Sigmoid colon (tissue), 7 donors: ENCODE measurements at places on chromosomes 2 and 18. TPM values are rescaled to one million over a fixed set of nuclear protein-coding genes. Genes with fewer than 3 reads are reported as not detected.

DNA sequence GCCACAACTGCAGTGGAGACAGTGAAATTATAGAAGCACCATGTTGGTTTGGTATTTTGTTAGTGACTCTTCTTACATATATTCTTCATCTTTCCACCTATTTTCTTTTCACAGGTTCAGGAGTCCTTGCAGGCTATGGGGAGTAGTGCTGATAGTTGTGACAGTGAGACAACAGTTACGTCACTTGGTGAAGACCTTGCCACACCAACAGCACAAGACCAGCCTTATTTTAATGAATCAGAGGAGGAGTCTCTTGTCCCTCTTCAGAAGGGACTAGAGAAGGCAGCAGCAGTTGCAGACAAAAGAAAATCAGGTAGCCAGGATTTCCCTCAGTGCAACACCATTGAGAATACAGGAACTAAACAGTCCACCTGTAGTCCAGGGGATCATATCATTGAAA is 23.6 kb downstream of the ITPRID2 start:
- DNase-seq, result no peak

GRCh38 chr2:203354966-203355365 is 26.8 kb downstream of the ABI2 start:
- no peak for DNase-seq

- DNase-seq, result no peak
These were observed 156.4 kb upstream of the SH3BP4 start for GRCh38 chr2:234795272-234795920.

DNA sequence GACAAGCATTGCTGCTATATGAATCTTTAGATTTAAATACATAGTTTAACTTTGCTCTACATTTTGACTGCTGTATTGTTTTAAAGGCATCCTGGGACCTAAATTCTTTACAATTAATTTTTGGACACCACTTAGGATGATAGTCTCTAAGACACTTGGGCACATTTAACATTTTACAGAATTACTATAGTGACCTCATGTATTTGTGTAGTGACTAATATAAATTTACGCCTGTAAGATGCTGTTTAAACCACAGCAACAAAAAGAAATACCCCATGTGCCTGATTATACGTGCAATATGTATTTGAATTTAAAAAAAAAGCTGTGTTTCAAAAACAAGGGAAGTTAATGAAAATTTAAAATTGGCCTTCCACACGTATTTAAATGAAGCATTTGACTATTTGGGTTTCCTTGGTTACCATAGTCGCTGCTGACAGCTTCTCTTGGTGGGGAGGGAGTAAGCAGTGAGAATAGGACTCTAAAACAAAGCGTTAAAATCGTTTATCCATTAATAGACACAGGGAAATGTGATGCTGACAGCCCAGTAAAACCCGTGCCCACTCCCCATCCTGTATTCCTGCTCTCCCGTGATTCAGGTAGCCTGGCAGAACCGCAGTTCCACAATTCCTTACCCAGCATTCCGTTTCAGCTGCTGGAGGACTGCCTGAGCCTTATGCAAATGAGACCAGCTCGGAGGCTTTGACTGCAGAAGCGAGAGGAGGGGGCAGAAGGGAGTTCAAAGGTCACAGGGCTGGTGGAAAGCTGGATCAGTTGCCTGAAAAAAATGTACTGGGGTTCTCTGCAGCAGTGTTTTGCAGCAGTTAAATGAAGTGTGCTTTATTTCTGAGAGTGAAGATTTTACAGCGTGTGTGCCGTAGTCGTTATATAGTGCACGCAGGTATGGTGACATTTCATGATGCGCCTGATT is 104.3 kb downstream of the CSRNP3 start:
- no peak for DNase-seq

- DNase-seq, result peak; percentile 69
These were observed 901 bp downstream of the WDFY1 start for GRCh38 chr2:223944166-223944702.

DNA sequence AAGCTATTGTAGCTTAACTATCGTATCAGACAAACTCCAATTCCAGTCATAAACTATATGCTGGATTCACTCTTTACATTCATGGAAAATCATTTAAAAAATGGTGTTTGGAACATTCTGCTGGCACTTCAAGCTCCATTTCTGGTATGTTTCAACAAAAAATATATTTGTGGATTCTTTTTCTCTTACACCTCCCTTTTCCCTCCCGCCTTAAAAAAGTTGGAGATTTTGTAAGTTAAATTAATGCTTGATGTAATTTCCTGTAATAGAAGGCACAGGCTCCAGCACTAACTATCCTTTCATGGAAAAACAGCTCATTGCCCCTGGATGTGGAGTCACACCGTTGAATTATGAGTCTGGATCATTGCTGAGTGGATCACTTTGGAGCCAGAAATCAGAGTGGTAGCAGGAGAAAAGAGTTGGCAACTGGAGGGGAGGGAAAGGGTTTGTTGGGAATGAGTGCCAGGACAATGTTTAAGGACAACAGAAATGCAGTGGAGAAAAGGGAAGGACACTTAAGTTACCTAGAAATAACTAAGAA is 102.8 kb downstream of the ICOS start:
- no peak for DNase-seq

GRCh38 chr2:9710311-9710710 is 79.5 kb upstream of the YWHAQ start:
- no peak for DNase-seq

GRCh38 chr2:44974064-44974715 is 32.7 kb downstream of the SIX3 start:
- no peak for DNase-seq

- no peak for DNase-seq
These were observed 198.0 kb upstream of the AGAP1 start for GRCh38 chr2:235295831-235296230.

- no peak for DNase-seq
These were observed 72.2 kb upstream of the MEIS1 start for GRCh38 chr2:66362701-66363100.

DNA sequence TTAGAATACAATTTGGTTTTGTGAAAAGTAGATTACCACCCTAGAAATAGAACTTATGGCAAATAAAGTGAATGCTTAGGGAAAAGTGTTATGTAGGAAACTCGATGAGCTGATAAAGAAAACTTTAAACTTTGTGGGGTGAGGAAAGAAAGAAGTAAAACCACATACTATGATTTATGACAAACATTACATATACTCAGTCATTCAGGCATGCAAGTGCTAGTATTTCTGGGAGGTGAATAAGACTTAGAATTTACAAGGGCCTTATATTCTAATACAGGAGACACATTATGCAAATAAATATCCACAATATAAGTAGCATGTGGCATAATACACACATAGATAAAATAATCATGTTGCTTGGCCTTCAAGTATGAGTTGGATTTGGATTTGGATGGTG is 618.1 kb downstream of the XIRP2 start:
- no peak for DNase-seq

GRCh38 chr2:99851089-99851488 is 291.3 kb downstream of the AFF3 start:
- no peak for DNase-seq

DNA sequence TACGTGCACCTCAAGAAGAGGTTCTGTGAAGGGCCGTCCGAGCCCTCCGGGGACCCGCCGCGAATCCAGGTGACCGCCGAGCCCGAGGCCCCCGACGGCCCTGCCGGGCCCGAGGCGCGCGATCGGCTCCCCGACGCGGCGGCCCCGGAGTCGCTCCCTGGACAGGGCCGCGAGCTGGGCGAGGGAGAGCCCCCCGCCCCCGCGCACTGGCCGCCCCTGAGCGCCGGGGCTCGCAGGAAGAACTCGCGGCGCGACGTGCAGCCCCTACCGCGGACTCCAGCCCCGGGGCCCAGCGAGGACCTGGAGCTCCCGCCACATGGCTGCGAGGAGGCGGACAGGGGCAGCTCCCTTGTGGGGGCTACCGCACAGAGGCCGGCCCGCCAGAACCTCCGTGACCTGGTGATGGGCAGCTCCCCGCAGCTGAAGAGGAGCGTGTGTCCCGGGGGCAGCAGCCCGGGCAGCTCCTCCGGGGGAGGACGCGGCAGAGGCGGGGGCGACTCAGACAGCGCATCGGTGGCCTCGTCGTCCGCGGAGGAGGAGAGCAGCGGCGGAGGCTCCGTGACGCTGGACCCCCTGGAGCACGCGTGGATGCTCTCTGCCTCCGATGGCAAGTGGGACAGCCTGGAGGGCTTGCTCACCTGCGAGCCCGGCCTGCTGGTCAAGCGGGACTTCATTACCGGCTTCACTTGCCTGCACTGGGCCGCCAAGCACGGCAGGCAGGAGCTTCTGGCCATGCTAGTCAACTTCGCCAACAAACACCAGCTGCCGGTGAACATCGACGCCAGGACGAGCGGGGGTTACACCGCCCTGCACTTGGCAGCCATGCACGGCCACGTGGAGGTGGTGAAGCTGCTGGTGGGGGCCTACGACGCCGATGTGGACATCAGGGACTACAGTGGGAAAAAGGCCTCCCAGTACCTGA is 812 bp downstream of the SOWAHC start:
- peak; percentile 71 for DNase-seq

GRCh38 chr2:187988348-187988747 is 303.3 kb upstream of the GULP1 start:
- no peak for DNase-seq

DNA sequence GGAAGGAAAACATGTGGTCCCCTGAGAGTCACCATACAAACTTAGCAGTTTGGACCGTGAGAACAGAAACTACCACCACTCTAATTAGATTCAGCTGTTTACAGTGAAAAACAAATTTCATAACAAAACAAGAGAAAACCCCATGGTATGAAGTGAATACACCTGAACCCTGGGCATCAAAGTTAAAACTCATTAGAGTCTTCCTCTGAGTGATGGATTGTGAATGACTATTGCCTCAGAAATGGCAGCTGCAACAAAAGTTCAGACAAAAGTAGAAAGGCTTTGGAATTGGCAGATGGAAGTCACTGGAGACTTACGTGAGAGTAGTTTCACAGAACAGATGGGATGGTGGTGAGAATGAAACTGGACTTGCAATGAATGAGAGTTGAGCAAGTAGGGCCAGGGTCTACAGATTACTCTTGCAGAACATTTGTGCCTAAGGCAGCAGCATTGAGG is 98.0 kb downstream of the AAK1 start:
- DNase-seq, result no peak

- DNase-seq, result no peak
These were observed 117.4 kb downstream of the CDCA7 start for GRCh38 chr2:173472112-173472511.

- DNase-seq, result no peak
These were observed 33.1 kb downstream of the SEC11C start for GRCh38 chr18:59172664-59173249.

DNA sequence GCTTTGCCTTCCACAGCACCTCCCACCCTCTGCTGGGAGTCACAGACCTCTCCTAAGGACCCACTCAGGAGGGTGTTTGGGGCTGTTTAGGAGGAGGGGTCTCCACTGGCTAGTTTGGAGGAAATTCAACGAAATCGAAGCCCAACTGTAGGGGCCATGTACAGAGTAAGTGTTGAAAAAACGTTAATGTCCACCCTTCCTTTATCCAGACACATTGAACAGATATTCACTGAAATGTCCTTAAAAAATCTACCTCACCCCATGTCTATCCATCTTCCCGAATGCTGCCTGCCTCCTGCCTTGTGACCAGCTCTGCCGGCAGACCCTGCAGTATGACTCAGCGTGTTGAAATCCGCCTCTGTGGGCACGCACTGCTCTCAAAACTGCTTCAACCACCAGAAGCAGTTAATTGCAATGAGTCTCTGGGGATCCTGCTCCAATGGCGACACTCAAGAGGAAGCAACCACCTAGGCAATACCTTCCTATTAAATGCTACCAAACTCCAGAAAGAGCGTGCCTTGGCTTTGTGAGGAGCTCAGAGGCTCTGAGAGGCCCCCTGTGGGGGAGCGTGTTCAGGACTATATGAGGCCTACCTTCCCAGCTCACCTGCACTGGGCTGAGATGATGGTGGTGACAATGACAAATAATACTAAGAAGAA is 61.4 kb upstream of the RTN4 start:
- DNase-seq, result peak; percentile 92

GRCh38 chr2:64211276-64211921 is 67.2 kb upstream of the PELI1 start:
- DNase-seq, result no peak

REG3A gene
- total RNA-seq, result not detected

SLC5A7 gene
- 1.8 TPM for total RNA-seq

CPLX4 gene
- total RNA-seq, result 0.33 TPM

CNGA3 gene
- 5.8 TPM for total RNA-seq

LMAN2L gene
- 11.9 TPM for total RNA-seq

CDCA7 gene
- total RNA-seq, result 1.7 TPM

DLGAP1 gene
- total RNA-seq, result 2.6 TPM

DOK6 gene
- 0.66 TPM for total RNA-seq

VIT gene
- total RNA-seq, result 4.8 TPM

SKA1 gene
- total RNA-seq, result not detected

SRD5A2 gene
- total RNA-seq, result not detected
